CD14-positive monocyte (primary cell): ENCODE measurements at places on chromosomes 12 and 14. TPM values are rescaled to one million over a fixed set of nuclear protein-coding genes. Genes with fewer than 3 reads are reported as not detected.

GRCh38 chr12:72839696-72840095 is 567.5 kb downstream of the TRHDE start:
- DNase-seq, result no peak

Gene ZFHX2
- polyA plus RNA-seq, result not detected

- DNase-seq, result no peak
These were observed 71.7 kb downstream of the TPH2 start for GRCh38 chr12:72010356-72010755.

Gene SLC25A47
- not detected for polyA plus RNA-seq

Gene CAPZA3
- polyA plus RNA-seq, result not detected

Gene MYL2
- not detected in 2 replicates for polyA plus RNA-seq

GRCh38 chr14:58969951-58970751 is 218.3 kb upstream of the DAAM1 start:
- no peak for DNase-seq

Gene MYH6
- not detected for polyA plus RNA-seq

GRCh38 chr12:63307849-63308248 is 156.8 kb upstream of the AVPR1A start:
- no peak for DNase-seq

Gene BHLHE41
- 0.03 TPM in 1 of 2 replicates, not detected in the other for polyA plus RNA-seq

Gene BDKRB2
- polyA plus RNA-seq, result not detected in 2 replicates

Gene FGD4
- polyA plus RNA-seq, result 6.0 TPM

Gene JPH4
- 2.2 and 2.9 TPM in 2 replicates for polyA plus RNA-seq

Gene KRT71
- polyA plus RNA-seq, result not detected

DNA sequence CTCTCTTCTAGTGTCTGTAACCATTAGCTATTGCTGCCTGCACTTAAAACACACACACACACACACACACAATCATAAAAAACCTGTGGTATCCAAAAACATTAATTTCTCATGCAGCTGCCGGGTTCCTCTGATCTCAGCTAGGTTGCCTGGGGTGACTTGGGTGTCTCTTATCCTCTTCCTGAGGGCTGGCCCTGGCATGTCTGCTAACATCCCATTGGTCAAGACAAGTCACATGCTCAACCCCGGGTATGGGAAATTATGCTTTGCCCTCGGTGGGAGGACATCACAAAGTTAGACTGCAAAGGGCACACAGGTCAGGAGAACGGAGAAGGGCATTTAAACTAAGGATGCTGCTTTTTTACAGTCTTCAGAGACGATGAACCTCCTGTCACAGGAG is 55.7 kb downstream of the TRPV4 start:
- no peak for DNase-seq

DNA sequence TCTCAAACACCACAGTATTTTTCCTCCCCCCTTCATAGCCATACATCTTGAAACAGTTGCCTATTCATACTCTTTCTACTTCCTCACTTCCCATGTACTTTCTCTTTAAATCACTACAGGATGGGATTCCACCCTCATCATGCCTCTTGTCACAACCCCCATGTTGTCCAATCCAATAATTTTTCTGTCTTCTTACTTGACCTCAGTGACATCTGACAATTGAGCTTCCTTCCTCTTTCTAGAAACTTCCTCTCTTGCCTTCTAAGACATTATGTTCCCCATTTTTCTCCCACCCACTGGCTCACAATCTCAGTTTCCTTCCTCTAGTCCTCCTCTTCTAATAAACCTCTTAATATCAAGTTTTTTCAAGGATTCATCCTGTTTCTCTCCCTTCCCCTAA is 5.3 kb downstream of the C2CD5 start:
- peak; percentile 97 for DNase-seq

Gene STAC3
- polyA plus RNA-seq, result 26.8 and 32.1 TPM in 2 replicates

Gene SRRM4
- not detected for polyA plus RNA-seq

Gene PROX2
- not detected for polyA plus RNA-seq

DNA sequence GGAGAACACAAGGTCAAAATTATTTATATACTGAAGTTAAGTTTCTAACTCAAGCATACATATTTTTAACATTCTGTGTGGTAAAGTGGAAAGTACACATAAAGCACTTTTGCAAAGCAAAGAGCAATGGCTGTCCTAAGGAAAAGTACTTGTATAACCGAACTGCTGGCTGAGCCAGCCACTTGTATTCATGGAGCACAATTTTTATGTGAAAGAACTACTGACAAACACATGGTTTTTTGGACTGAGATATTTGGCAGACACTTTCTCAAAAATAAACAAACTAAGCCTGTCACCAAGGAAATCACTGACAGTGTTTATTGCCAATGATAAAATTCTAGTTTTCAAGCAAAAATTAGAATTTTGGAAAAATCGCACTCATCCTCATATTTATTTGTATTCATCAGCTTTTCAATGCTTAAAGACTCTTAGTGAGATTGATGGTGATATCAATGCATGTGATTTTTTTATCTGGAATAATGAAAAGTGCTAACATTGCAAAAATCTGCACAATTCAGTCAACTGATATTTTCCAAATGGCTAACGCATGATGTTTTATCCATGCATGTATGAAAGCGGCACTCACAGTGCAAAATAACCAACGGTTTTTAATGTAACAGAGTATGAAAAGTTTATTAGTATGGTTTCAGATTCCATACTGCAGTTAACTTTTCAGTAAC is 125.3 kb downstream of the IPO8 start:
- no peak for DNase-seq

- no peak for DNase-seq
These were observed 4.6 kb upstream of the SMUG1 start for GRCh38 chr12:54193434-54193833.

Gene GABARAPL1
- polyA plus RNA-seq, result 13.1 TPM

DNA sequence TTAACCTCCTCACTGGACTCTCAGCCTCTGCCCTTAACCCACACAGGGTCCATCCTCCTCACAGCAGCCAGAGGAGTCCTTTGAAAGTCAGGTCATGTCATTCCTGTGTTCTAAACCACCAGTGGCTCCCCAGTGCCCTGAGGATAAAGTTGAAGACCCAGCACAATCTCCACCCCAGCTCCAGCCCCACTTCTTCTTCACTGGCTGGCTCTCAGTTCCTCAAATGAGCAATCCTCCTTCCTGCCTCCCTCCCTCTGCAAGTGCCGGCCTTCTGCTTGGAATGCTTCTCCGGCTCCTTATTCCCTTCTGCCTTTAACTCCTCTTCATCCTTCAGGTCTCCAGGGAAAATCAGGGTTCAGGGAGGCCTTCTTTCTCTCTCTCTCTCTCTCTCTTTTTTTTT is 32.0 kb upstream of the SPPL3 start:
- peak; percentile 61 for DNase-seq

- DNase-seq, result no peak
These were observed 80.7 kb downstream of the FOXN3 start for GRCh38 chr14:89336338-89336737.

Gene SLC10A1
- not detected in 2 replicates for polyA plus RNA-seq

DNA sequence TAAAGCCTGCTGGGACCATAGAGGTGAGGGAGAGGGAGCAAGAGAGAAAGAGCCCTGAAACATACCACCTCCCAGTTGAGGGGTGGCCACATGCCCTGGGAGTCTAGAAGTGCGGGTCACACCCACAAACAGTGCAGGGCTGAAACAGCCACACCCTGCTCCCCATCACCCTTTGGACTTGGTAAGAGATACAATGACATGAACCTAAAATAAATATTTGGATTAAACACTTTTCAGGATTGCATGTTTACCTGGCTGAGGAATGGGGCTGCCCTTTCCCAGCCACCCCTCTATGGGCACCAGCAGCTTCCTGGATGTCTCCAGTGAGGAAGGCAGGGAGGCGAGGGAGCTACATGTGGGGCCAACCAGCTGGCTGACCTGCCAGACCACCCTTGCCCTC is 39.0 kb upstream of the TC2N start:
- DNase-seq, result no peak

DNA sequence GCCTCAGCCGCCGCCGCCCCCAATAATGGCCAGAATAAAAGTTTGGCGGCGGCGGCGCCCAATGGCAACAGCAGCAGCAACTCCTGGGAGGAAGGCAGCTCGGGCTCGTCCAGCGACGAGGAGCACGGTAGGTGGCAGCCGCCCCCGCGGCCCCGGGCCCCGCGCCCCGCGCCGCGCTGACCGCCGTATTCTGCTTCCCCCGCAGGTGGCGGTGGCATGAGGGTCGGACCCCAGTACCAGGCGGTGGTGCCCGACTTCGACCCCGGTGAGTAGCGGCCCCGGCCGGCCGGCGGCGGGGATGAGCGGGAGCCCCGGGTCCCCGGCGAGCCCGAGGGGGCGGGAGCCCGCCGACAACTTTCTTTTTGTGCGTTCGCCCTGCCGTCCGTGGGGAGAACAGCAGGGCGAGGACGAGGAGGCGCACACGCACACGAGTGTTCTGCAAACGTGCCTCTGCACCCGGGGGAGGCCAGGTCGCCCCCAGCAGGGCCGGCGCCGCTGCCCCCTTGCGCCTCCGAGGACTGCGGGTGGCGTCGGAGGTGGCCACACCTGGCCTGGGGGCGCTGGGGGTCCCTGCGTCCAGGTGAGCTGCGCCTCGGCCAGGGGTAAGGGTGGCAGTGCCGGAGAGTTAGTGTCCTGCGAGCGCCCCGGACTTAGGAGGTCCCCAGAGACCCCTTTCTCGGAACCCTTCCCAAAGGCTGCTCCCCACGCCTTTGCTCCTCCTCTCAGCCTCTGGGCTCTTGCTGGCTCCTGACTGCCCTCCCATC is 794 bp downstream of the RCOR1 start:
- peak; percentile 60 for DNase-seq
